Smooth muscle cell of trachea (primary cell): ENCODE measurements at places on chromosomes 1 and 21. TPM values are rescaled to one million over a fixed set of nuclear protein-coding genes. Genes with fewer than 3 reads are reported as not detected.

The RIIAD1 gene
- total RNA-seq = not detected in 2 replicates

The SPRR5 gene
- not detected in 2 replicates for total RNA-seq

The RIMKLA gene
- total RNA-seq = under 0.01 TPM in 1 of 2 replicates, not detected in the other

The DNTTIP2 gene
- total RNA-seq = 21.5 and 34.0 TPM in 2 replicates

The ALPL gene
- 0.87 and 13.9 TPM in 2 replicates for total RNA-seq

The C1orf141 gene
- total RNA-seq = under 0.01 TPM in 1 of 2 replicates, not detected in the other

The ADAMTS5 gene
- total RNA-seq = 8.3 and 9.3 TPM in 2 replicates

The NEXN gene
- 13.1 and 18.8 TPM in 2 replicates for total RNA-seq

The AMY1B gene
- not detected in 2 replicates for total RNA-seq

The KIRREL1 gene
- total RNA-seq = 97.7 and 141 TPM in 2 replicates

The CTSS gene
- total RNA-seq = 2.3 and 6.1 TPM in 2 replicates

The MTMR11 gene
- total RNA-seq = 12.2 and 13.2 TPM in 2 replicates

The PTTG1IP gene
- total RNA-seq = 253 and 305 TPM in 2 replicates

The ZNF648 gene
- total RNA-seq = not detected in 2 replicates

The C1QA gene
- total RNA-seq = not detected in 2 replicates
